Large intestine (tissue), 12 donors: ENCODE measurements at places on chromosomes 12 and 14. TPM values are rescaled to one million over a fixed set of nuclear protein-coding genes. Genes with fewer than 3 reads are reported as not detected.

SERPINA1 gene
- polyA plus RNA-seq, result 1,712 TPM

CLEC4D gene
- polyA plus RNA-seq, result 0.03 TPM

NELL2 gene
- polyA plus RNA-seq, result 99.9 TPM

PARP11 gene
- polyA plus RNA-seq, result 9.3 TPM

PPP1R36 gene
- 2.6 TPM for polyA plus RNA-seq

CPNE6 gene
- 0.31 TPM for polyA plus RNA-seq

ZNF219 gene
- 45.2 TPM for polyA plus RNA-seq

GPRC5D gene
- 2.4 TPM for polyA plus RNA-seq

TMEM253 gene
- 62.3 TPM for polyA plus RNA-seq

GRCh38 chr14:51318813-51319597 is 79.0 kb downstream of the TMX1 start:
- H3K4me3 ChIP-seq, result no peak overlapping the region
- no peak overlapping the region for H3K27ac ChIP-seq
- H3K36me3 ChIP-seq, result no peaks in the 10 kb centered on the region

- DNase-seq, result no peak
- no peaks in the 10 kb centered on the region for H3K36me3 ChIP-seq
- peaks cover 3% of the 10 kb centered on the region for H3K4me1 ChIP-seq
- H3K4me3 ChIP-seq, result no peak overlapping the region
Observed at GRCh38 chr14:99657645-99658155, 12.8 kb downstream of the HHIPL1 start.

DNA sequence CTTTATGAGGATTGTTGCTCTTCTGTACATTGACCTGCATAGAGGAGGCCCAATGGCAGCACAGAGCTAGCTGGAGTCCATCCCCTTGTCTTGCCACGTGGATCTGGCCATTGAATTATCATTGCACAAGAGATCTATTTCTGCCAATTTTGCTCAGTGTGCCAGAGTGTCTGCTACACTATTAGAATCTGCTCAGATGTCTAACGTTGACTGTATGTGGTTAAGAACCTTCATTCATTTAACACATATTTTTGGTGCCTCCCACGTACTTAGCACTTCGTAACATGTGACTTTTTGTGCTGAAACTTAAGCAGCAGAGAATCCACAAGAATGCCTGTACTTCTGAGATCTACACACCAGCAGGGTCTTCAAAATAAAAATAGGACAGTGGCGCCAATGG is 166.0 kb upstream of the VASH1 start:
- peaks cover 3% of the 10 kb centered on the region for H3K27me3 ChIP-seq
- no peaks in the 10 kb centered on the region for H3K4me1 ChIP-seq
- H3K4me3 ChIP-seq, result no peak overlapping the region
- no peak overlapping the region for H3K27ac ChIP-seq
- no peak for DNase-seq
- H3K36me3 ChIP-seq, result no peaks in the 10 kb centered on the region

GRCh38 chr12:120406069-120406468 is 31.8 kb upstream of the COX6A1 start:
- no peak for DNase-seq
- peaks cover 2% of the 10 kb centered on the region for H3K27me3 ChIP-seq
- H3K4me1 ChIP-seq, result peaks cover 2% of the 10 kb centered on the region
- no peaks in the 10 kb centered on the region for H3K36me3 ChIP-seq

DNA sequence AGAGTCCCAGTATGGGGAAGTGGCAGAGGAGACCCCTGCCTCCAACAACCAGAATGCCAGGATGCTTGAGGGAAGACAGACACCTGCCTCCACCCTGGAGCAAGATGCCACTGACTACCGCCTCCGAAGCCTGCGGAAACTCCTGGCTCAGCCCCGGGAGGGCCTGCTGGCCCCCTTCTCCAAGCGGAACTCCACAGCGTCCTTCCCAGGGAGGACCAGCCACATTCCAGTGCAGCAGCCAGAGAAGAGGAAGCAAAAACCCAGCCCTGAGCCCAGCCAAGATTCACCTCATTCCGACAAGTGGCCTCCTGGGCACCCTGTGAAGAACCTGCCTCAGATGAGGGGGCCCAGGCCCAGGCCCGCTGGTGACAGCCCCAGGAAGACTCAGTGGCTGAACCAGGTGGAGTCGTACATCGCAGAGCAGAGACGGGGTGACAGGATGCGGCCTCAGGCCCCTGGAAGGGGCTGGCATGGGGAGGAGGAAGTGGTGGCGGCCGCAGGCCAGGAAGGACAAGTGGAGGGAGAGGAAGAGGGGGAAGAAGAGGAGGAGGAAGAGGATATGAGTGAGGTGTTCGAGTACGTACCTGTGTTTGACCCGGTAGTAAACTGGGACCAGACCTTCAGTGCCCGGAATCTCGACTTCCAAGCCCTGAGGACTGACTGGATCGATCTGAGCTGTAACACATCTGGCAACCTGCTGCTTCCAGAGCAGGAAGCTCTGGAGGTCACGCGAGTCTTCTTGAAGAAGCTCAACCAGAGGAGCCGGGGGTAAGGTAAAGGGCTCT is 93.7 kb downstream of the B4GALNT3 start:
- H3K27ac ChIP-seq, result no peak overlapping the region
- no peaks in the 10 kb centered on the region for H3K27me3 ChIP-seq
- DNase-seq, result no peak
- no peaks in the 10 kb centered on the region for H3K4me1 ChIP-seq
- H3K4me3 ChIP-seq, result no peak overlapping the region

DNA sequence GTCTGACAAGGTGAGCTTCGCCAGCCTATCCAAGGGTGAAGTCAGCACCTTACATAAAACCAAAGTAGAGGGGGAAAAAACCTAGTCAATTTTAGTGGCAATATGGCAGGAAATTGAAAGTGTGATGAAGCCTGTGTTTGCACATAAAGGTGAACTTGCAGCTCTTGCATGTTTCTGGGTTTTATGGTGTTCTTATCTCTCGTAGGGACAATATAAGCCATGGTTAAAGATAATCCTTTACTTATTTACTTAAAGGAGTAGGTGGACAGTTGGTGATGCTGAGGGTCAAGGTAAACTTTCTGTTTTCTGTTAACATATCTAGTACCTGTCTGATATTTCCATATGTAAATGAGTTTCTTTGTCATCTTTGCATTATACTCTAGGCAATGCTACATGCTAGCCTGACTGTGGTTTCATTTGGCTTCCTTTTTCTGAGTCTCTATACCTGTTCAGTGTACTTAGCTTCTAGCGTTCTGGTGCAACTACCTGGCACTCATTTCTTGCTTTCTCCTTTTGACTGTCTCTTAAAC is 32.8 kb downstream of the CCDC91 start:
- H3K27me3 ChIP-seq, result no peaks in the 10 kb centered on the region
- no peaks in the 10 kb centered on the region for H3K36me3 ChIP-seq
- H3K4me1 ChIP-seq, result peaks cover 7% of the 10 kb centered on the region
- no peak overlapping the region for H3K27ac ChIP-seq
- peak; percentile 18 for DNase-seq
- H3K4me3 ChIP-seq, result no peak overlapping the region

- H3K4me1 ChIP-seq, result no peaks in the 10 kb centered on the region
- H3K27me3 ChIP-seq, result no peaks in the 10 kb centered on the region
- no peak overlapping the region for H3K27ac ChIP-seq
- H3K4me3 ChIP-seq, result peak overlapping the region; percentile 4
- no peak for DNase-seq
Observed at GRCh38 chr14:85934886-85935254, 404.9 kb downstream of the FLRT2 start.

GRCh38 chr14:104101651-104102281 is 16.3 kb downstream of the ASPG start:
- no peaks in the 10 kb centered on the region for H3K36me3 ChIP-seq
- H3K27me3 ChIP-seq, result no peaks in the 10 kb centered on the region
- no peak overlapping the region for H3K27ac ChIP-seq
- no peak for DNase-seq
- no peak overlapping the region for H3K4me3 ChIP-seq
- H3K4me1 ChIP-seq, result peaks cover 7% of the 10 kb centered on the region

GRCh38 chr14:94394025-94394493 is 5.7 kb upstream of the SERPINA1 start:
- peaks cover 26% of the 10 kb centered on the region for H3K4me1 ChIP-seq
- H3K27me3 ChIP-seq, result no peaks in the 10 kb centered on the region
- H3K27ac ChIP-seq, result no peak overlapping the region
- H3K4me3 ChIP-seq, result no peak overlapping the region
- H3K36me3 ChIP-seq, result no peaks in the 10 kb centered on the region

- H3K4me1 ChIP-seq, result no peaks in the 10 kb centered on the region
- no peak overlapping the region for H3K27ac ChIP-seq
- H3K36me3 ChIP-seq, result no peaks in the 10 kb centered on the region
- H3K4me3 ChIP-seq, result no peak overlapping the region
- no peaks in the 10 kb centered on the region for H3K27me3 ChIP-seq
Observed at GRCh38 chr12:22084852-22085251, 38.8 kb downstream of the CMAS start.

DNA sequence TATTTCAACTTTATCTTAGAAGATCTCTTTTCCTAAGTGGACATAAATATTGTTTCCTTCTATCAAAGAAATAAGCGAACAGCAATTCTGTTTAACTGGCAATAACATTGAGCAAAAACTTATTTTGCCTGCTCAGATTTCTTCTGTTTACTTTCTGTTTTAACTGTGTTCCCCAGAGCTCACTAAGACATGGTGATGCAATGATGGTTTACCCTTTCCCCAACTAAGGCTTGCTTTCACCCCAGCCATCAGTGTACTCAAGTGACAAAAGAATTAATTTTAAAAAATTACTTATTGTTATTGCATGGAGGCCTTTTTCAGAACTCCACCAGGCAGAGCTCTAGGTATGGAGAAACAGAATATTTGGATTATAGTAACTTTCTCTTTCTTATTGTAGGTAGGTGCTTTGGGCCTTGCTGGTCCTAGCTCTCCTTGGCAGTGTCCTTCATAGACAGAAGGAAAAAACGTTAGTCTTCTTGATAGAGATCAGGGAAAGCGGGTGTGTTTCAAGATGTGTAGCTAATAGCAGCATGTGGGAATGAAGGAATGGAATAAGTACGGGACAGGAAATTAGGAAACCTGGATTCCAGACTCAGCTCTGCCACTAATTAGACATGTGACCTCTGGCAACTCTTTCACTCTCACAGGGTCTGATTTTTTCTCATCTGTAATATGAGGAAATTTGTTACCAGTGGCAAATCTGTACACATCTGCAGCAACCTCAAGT is 14.6 kb upstream of the DDHD1 start:
- no peaks in the 10 kb centered on the region for H3K4me1 ChIP-seq
- no peak overlapping the region for H3K4me3 ChIP-seq
- H3K27ac ChIP-seq, result no peak overlapping the region
- DNase-seq, result no peak
- H3K27me3 ChIP-seq, result no peaks in the 10 kb centered on the region
- no peaks in the 10 kb centered on the region for H3K36me3 ChIP-seq

DNA sequence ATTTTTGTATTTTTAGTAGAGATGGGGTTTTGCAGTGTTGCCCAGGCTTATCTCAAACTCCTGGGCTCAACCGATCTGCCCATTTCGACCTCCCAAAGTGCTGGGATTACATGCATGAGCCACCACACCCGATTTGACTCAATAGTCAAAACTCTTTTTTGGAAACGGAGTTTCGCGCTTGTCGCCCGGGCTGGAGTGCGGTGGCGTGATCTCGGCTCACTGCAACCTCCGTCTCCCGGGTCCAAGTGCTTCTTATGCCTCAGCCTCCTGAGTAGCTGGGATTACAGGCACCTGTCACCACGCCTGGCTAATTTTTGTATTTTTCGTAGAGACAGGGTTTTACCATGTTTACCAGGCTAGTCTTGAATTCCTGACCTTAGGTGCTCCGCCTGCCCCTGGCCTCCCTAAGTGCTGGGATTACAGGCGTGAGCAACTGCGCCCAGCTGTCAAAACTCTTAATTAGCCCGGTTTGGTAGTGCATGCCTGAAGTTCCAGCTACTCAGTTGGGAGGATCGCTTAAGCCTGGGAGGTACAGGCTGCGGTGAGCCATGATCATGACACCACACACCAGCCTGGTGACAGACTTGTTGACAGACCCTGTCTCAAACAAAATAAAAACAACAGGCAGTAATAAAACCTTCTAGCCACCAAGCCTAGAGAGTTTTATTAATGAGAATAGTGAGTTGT is 12.4 kb downstream of the MED21 start:
- H3K4me1 ChIP-seq, result no peaks in the 10 kb centered on the region
- H3K27me3 ChIP-seq, result no peaks in the 10 kb centered on the region
- no peak for DNase-seq
- H3K4me3 ChIP-seq, result no peak overlapping the region
- H3K36me3 ChIP-seq, result peaks cover 18% of the 10 kb centered on the region
- H3K27ac ChIP-seq, result no peak overlapping the region

DNA sequence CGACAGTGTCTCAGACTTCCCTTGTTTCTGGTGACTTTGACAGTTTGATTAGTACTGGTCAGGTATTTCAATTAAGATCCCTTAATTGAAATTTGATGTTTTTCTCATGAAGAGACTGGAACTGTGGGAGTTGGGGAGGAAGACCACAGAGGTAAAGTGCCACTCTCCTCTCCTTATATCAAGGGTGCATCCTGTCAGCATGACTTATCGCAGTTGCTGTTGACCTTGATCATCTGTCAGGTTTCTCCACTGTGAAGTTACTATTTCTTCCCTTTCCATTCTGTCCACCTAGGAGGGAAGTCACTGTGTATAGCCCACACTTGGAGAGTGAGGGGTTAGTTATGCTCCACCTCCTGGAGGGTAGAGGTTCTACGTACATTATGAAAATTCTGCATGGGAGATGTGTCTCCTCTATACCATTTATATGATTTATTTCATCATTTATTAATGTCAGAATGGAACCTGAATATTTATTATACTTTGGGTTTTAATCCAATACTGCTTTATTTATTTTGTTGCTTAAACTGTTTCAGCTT is 40.3 kb upstream of the SMOC1 start:
- no peaks in the 10 kb centered on the region for H3K4me1 ChIP-seq
- H3K4me3 ChIP-seq, result no peak overlapping the region
- no peaks in the 10 kb centered on the region for H3K36me3 ChIP-seq
- no peaks in the 10 kb centered on the region for H3K27me3 ChIP-seq

DNA sequence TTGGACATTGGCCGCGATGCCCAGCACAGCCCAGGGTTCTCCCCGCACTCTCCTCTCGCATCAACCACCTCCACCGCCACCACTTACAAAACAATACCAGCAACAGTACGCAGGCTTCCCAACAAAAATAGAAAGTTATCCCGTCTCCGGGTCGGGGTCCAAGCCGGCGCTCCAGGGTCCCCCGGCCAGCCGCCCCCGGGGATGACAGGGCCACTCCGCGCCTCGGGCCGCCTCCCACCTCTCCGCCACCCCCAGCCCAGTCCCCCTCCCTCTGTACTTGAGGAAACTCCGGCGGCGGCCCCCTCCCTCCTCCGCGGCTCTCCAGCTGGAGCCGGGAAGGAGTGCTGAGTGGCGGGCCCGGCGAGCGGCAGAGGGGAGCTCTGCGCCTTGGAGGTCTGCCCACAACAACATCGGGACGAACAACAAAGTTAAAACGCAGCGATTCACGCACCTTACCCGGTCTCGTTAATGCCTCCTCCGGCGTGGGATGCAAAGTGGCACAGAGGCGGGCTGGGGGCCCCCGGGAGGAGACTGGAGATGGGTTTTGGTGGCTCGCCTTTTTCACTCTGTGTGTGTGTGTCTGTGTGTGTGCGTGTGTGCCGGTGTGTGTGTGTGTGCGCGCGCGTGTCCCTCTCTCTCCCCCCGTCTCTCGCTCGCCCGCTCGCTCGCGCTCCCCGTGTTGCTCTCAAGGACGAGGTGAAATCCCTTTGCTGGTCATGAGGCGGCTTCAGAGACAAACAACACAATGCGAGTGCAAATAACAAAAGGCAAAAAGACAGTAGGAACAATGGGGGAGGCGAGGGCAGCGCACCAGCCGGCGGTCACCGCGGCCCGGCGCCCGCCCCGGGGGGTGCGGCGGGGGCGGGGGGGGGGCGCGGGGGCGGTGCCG is 386.8 kb downstream of the BCAT1 start:
- DNase-seq, result peak; percentile 34
- H3K4me1 ChIP-seq, result no peaks in the 10 kb centered on the region
- H3K36me3 ChIP-seq, result no peaks in the 10 kb centered on the region
- peak overlapping the region; percentile 68 for H3K4me3 ChIP-seq
- peaks cover 49% of the 10 kb centered on the region for H3K27me3 ChIP-seq
- H3K27ac ChIP-seq, result peak overlapping the region; percentile 74
